ENCODE measurements at places on chromosomes 3 and 15.

- DNase-seq, result no peak
Observed at GRCh38 chr3:175129126-175129525, 270.0 kb downstream of the NAALADL2 start.

DNA sequence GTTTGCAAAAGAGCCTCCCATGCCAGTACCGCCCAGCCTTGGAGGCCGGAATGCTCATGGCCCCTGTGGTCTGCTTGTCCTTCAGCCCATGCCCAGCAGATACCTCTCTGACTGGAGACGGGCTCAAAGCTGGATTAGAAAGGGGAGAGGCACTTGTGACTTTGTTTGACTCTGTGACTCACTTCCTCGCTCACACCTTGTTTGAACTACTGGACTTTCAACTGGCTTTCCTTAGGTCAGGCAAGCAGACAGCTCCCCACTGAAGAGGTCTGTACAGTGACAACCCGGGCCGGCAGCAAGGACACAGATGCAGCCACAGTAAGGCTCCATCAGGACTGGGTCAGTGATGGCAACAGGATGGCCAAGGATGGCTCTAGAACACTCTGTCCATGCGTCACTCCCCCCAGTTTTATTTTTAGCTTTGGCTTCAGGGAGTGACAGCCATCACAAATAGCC, 98.6 kb upstream of the ABHD17C start:
- DNase-seq, result no peak

GRCh38 chr3:43262194-43262593, 24.1 kb upstream of the SNRK start:
- DNase-seq, result no peak

GRCh38 chr3:127425505-127426443, 137.9 kb upstream of the PRR20G start:
- DNase-seq, result no peak

DNA sequence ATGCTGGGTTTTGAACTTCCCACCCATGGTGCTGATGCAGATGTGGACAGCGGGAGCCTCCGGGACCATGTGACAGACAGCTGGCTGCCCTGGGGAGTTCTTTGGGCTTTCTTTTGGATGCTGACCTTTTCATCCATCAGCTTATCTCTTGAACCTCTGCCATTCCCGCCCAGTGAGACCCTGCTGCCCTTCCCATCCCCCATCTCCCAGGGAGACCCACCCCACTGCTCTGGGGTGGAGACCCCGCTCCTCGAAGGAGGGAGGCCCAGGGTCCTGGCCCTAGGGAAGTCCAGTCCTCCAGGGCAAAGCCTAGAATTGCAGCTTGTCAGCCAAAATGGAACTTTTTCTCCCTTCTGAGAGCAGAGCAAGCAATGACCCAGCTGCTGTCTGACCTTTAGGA, 64.0 kb downstream of the ITGA11 start:
- no peak for DNase-seq

DNA sequence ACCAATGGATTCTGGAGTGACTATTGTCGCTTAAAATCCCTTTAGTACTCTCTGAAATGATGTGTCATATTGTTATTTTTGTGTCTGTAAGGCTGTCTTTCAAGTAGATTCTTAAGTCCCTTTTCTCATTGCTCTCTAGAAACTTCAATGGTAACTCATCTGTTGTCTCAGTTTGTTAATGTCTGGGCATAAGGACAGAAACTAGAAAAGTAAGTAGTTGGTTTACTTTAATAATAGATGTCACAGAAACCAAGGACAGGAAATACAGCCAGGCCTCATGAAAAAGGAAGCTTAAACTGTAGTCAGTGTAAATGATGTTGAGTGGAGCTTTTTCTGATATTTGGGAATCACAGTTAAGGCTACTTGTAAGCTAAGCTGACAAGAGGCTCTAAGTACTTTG, 730.2 kb upstream of the DPPA4 start:
- DNase-seq, result no peak

GRCh38 chr3:105984837-105985236, 116.0 kb upstream of the CBLB start:
- no peak for DNase-seq

- no peak for DNase-seq
Observed at GRCh38 chr3:127040216-127040615, 57.3 kb downstream of the PLXNA1 start.

GRCh38 chr15:64989416-64990167, at the start of gene SPG21:
Gene SPG21 (minus strand): TSS chr15:64989914. CDS start chr15:64983569, 6,345 bp downstream.
- DNase-seq, result peak; percentile 63

DNA sequence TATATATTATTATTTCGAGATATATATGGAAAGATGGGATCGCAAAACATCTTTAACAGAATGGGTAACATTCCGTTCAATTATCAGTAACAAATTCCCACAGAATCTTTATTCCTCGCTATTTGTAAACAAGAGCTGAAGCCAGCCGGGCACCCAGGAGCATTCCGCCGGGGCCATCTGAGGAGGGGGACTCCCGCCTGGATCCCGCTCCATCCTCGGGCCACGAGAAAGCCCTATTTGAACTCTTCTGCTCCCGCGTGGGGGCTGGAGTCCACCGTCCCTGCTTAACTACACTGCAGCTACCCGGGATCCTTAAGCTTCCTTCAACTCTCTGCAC, 687 bp downstream of the GPR176 start:
- DNase-seq, result no peak

DNA sequence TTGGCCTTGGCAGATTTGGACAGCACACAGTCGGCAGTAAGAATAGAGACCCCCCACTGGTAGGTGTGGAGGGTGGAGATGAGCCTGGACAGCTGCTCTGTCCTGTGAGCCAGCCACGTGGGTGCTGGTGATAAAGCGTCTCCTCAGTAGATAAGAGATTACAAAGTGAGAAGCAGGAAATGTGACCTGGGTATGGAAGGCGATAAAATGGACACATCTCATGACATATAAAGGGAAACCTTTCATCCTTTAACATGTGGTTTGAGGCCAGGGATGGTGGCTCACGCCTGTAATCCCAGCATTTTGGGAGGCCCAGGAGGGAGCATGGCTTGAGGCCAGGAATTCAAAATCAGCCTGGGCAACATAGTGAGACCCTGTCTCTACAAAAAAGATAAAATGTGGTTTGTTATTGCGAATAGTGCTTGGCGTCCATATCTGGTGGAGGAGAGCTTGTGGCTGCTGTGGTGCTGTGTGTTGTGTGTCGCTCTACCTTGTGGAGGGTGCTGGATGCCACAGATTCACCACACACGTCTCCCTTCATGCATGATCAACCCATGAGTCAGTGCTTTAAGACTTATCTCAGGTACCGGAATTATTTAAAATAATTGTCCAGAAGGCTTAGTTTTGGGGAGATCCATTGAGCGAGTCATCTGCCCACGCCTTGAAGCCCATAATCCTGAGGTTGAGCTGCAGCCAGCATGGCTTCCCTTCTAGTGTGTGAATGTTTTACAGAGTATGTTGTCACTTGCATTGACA, 157.0 kb downstream of the GABRG3 start:
- DNase-seq, result no peak

DNA sequence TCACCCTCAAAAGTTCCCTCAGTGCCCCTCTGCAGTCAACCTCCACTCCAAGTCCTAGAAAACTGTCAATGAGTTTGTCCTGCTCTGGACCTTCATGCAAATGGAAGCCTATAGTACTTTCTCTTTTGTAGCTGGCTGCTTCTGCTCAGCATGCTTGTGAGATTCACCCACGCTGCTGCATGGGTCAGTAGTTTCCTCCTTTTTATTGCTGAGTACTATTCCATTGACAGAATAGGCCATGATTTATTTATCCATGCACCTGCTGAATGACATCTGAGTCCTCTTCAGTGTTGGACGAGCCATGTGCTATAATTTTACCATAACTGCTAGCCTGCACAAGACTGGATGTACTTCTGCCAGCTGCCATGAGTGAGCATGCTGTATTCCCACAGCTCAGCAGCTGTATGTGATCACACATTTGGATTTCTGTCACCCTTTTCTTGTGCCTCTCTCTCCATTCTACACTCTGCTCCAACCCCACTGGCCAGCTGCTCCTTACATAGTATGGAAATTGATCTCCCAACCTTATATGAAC, 26.3 kb downstream of the CDCP1 start:
- no peak for DNase-seq

GRCh38 chr3:19959505-19959904, 12.6 kb downstream of the RAB5A start:
- DNase-seq, result no peak

DNA sequence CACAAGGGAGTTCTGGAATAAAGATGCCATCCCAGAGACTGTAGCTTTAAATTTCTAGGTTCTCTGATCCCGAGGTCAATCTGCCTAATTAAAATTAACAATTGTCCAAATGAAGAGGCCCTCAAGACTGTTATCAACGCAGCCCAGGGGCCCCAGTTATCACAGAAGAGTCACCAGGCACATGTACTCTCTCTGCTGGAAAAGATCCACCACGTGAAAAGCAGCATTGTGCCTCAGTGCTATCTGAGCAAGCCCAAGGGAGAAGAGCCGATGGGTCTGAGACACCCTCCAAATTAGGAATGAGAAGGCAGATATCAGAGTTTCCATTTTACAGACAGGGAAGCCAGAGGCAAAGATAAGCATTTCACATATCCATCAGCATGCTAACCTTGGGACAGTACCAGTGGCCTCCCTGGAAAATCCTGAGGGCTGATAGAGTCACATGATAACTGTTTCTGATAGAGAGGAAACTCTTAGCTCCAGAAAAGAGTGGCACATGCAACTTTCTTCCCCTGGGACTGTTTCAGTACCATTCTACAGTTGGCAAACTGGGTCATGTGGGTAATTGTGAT, 55.5 kb downstream of the ITGB5 start:
- DNase-seq, result no peak

GRCh38 chr15:70867911-70868467, 14.0 kb upstream of the LARP6 start:
- no peak for DNase-seq

DNA sequence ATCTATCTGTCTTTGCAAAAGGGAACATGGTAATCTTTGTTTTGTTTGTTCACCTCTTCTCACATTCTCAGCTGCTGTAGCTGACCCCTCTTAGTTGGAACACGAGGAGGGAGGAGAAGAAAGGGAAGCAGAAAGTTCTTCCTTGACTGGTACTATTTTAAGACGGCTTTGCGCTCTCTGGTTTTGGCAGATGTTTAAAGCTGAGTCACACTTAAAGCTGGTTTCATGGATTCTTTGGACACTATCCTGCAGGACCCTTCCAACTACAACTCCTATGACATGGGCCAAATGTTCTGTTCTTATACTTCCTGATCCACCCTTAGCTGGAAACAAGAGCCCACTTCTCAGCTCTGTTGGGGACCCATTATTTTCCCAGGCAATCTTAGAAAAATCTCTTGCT, 40.6 kb upstream of the FXR1 start:
- DNase-seq, result no peak

- no peak for DNase-seq
Observed at GRCh38 chr3:193640165-193640715, 47.2 kb downstream of the OPA1 start.

DNA sequence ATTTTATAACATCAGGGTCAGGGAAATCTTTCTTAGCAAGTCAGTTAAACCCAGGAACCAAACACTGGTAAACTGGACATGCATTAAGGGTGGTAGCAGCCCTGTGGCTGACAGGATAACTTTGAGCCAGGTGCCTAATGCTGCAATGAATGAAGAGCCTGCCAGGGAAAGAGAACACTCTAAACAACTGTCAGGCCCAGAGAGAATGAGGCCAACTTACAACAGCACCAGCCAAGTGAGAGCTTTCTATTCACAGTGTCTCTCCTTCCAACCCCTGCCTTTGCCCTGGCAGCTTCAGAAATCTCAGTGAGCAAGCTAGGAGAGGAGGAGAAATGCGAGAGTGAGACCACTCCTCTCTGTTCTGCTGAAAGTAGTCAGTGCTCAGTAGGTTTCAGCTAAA, 50.4 kb upstream of the ATP2C1 start:
- DNase-seq, result no peak

- no peak for DNase-seq
Observed at GRCh38 chr3:15055019-15055557, 10.0 kb downstream of the MRPS25 start.

DNA sequence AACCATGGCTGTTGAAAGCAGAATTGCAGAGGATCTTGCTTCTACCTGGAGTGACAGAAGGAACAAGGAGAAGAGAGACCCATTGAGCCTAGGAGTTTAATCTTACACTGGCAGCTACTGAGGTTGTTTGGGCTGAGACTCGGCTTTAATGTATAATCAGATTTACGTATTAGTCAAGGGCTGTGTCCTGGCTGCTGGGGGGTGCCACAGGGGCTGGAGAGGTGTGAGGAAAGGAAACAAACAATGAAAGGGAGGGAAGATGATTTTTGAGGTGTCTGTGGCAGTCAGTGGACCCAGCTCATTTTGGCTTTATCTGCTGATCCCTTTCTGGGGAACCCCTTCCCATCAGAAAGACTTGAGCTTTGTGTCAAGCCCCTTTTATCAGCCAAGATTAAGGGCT, 95.7 kb downstream of the PRICKLE2 start:
- DNase-seq, result no peak

DNA sequence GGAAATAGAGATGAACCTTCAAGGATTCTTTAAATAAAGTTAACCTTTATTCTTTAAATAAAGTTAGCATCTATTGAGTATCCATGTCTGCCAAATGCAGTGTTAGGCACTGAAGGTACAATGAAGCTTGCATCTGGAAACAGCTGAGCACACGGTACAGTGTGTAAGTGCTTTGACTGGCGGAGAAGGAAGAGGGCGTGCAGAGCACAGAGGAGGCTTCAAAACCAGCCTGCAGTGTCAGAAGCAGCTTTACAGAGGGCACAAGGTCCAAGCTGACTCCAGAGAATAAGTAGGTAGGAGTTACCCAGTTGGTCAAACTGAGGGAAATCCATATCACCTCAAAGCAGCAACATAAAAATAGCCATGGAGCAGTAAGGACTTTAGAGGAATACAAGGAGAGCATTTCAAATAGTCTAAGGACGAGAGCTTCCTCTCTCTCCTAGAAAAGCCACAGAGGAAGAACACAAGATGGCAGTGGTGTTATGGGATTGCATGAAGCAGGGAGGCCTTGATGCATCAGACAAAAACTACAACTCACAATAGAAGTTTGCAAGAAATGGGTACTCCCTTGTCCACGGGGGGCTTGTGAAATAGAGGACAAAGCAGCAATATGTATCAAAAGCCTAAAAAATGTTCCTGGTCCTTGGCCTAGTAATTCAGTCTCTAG, 60.3 kb upstream of the PPP2R3A start:
- no peak for DNase-seq

DNA sequence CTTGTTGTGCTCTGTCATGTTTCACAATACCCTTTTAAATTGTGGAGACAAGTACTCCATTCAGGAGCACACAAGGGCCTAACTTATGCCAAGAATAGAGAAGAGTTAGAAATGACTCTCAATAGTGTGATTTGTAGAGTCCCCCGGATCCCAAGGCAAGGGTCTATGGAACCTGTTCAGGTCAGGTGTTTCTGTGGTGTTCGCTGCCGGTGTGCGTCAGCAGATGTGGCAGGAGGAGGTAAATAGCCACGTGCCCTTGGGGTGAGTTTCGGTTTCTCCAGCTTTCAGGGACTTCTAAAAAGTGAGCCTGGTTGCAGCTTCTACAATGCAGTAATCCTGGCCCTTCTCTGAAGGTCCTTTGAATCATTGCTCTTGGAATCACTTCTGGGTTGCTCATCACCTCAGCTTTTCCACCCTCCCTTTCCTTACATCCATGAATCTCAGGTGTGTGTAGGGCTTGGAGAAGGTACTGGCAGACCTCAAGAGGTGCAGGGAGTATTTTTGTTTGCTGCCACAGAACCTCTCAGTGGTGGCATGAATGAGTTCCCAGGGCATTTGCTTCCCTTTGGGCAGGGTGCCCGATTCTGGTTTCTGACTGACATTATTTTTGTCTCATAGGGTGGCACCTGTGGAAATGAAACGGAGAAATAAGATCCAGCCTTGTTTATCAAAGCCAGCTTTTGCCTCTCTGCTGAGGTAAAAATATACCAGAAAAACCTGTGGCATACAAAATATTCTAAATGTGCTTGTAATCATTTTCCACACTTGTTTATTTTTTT, 7.3 kb downstream of the ST3GAL6 start:
- no peak for DNase-seq
